Activated naive CD8-positive, alpha-beta T cell treated with anti-CD3 and anti-CD28 coated beads, Interleukin-2, amount 10 ng/mL, durations not matched to agents 7 days and 5 days (primary cell): ENCODE measurements at places on chromosomes 2 and 18. TPM values are rescaled to one million over a fixed set of nuclear protein-coding genes. Genes with fewer than 3 reads are reported as not detected.

- DNase-seq = no peak
Observed at GRCh38 chr2:2681711-2682251, 350.7 kb upstream of the MYT1L start.

DNA sequence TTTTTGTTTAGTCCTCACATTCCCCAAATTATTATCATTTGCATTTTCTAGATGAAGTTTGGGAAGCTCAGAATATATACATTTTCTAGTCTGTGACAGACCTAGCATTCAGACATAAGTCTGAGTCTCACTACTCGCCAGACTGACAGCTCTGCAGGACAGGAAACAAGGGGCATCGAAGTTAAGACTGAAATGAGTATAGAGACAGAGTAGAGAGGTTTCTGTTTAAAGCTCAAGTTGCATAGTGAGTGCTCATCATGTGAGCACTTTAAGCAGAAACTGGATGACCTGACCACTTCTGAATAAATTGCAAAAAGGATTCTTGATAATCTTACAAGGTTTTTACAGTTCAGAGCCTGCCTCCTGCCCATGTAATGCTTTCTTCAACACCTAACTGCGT is 1.1 kb downstream of the HADHB start:
- no peak for DNase-seq

- DNase-seq = no peak
Observed at GRCh38 chr2:72830273-72830672, 4.4 kb upstream of the EXOC6B start.

- DNase-seq = no peak
Observed at GRCh38 chr2:72062336-72062735, 85.3 kb downstream of the CYP26B1 start.

- no peak for DNase-seq
Observed at GRCh38 chr2:142865924-142866323, 11.5 kb upstream of the KYNU start.

DNA sequence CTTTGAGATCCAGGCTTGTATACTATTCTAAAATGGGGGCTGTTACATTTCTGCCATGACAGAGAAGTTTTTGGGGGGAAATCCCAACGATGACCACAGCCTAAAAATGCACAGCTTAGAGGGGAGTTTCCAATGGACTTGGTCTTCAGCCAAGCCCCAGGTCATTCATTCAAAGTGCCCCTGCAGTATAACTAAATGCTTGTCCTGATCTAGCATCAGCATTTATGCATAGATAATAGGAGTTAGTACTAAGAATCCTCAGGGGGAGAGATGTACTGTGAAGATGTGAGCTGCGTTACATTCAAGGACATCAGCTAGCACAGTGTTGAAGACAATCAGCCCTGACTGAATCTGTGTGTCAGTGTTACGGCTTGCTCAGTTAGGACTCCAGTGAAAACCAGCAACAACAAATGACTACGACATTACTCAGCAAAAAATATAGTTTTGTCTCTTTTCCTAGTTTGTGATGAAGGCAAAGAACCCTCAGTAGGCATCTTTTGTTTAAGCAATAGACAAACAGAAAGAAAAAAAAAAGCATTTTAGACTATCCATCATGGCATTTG is 160.9 kb downstream of the ZEB2 start:
- DNase-seq = no peak

DNA sequence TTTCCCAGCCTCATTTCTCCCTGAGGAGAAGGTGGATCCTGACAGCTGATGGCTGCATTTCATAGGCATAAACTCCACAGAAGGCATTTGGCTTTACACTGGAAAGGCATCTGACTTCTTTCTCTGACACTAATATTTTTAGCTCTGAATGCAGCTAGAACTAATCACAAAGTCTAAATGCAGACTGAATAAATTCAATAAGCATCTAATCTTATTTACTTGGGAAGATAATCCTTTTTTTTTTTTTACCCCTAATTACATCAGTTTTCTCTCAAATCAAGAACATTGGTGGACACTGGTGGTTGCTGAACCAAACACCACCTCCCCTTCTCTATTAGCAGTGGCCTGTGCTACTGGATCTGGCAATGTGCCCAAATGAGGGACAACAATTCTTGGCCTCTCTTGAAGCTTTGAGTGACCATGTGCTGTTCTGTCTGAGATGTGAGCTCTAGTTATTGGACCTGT is 50.9 kb upstream of the CD226 start:
- no peak for DNase-seq

GRCh38 chr2:200590090-200590489 is 4.3 kb downstream of the AOX1 start:
- DNase-seq = no peak

DNA sequence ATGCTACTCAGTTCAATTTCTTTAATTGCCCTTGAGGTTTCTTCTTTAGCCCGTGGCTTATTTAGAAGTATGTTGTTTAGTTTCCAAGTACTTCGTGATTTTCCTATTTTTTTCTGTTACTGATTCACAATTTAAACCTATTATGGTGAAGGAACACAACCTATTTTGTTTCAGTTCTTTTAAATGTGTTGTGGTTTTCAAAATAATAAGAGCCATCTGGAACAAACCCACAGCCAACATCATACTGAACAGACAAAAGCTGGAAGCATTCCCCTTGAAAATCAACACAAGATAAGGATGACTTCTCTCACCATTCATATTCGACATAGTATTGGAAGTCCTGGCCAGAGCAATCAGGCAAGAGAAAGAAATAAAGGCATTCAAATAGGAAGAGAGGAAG is 155.2 kb downstream of the GALNT1 start:
- DNase-seq = no peak

DNA sequence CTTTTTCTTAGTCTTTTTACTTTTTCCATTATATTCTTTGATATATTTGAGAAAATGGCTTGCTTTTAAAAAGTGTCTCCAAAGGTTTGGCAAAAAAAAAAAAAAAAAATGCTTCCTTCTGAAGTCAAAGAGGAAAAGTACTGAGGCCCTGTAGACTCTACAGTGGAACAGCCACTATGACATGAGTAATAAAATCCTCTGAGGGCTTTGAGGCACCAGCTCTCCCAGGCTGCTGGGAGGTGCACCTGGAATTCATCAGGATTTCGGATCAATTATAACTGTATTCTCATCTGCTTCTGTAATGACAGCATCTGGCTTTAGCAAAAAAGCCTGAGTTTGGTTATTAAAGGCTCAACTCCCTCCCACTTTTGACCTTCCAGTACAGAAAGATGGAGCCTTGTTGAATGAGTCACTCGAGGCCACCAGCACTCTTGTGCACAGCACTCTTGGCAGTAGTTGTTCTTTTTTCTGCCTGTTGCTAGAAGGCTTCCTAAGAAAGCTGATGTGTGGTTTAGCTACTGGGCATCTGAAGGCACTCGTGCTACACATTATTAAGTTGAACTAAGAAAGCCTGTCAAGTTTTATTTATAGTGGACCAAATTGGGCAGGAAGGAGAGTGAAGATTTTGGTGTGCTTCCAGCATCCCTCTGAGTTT is 131.3 kb downstream of the PRPF40A start:
- no peak for DNase-seq

The MEP1B gene
- total RNA-seq = not detected

The RPRM gene
- not detected for total RNA-seq
